ENCODE measurements at places on chromosomes 1 and 21.

DNA sequence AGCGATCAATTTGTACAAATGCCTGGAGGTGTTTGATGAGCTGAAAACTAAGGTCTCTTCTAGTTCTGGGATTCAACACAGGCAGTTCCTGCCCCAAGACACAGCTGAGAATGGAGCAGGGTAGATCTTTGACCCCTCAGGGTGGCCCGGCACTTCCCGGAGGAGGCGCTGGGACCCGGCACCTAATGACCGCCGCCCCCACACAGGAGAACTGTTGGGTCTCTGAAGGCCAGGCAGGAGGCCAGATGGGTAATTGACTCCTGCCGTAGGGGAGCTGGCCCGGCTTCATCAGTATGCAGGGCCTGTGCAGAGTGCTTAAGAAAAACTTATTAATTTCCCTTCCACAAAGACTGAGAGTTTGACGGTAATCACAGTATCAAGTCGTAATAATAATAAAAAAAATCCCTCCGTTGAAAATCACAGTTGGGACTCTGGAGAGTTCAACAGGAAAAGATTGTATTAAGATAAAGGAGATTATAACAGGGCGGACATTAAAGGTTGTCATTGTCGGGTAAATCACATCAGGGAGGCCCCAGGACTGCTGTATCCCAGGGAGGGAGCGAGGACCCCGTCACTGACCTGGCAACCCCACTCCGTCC is 51.7 kb downstream of the UBIAD1 start:
- DNase-seq = no peak

- no peak for DNase-seq
These were observed 3.3 kb upstream of the SNRPE start for GRCh38 chr1:203858055-203858454.

GRCh38 chr1:155001425-155001674 is 1.3 kb upstream of the ZBTB7B start:
- no peak for DNase-seq

DNA sequence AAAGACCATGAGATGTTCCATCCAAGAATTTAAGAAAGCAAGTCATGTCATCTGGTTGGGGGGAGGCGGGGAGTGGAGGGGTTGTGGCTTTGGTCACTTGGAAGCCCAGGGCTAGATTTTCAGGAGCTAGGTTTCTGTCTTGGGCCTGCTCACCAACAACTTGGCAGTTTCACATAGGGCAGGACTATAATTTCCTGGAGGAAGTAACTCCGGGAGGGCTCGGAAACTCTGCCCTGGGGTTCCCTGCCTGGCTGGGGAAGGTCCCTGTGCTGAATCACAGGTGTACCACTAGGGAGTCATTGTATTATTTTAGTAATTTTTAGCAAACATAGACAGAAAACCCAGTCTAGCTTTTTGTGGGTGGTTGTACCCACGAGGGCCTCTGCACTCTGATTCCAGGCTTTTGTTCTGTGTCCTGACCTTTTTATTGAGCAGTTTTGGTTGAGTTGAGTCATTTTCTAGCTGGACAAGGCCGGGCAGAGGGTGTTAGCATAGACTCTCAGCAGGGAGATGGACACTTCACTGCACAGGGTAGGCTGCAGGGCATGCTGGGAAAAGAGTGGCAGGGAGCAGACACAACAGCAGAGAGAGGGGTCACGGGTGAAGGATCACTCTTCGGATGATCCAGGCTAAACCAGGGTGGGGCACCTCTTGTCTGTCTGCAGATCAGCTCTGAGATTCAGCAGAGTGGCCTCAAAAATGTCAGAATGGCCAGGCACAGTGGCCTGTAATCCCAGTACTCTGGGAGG is 144.7 kb downstream of the GRIK3 start:
- DNase-seq = no peak

DNA sequence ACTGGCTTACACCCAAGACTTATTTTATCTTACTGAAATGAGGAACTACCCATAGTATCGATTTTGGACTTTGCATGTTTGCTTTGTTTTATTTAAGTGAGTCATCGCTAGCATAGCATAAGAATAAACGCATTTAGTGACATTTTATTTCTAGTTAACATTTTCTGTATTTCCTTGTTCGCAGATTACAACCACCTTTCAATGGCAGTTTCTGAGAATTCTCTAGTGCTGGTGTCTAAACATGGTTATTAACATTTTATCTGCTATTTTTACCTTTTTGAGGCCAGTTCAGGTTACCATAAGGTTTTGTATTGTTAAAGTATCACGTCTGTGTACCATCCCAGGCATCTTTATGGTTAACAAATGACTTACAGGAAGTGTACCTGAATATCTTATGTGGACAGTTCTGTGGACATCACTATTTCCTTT is 24.5 kb downstream of the EEIG2 start:
- DNase-seq = no peak

GRCh38 chr1:198672124-198672523 is 33.3 kb downstream of the PTPRC start:
- no peak for DNase-seq

GRCh38 chr1:27592232-27592930 is 11.6 kb downstream of the AHDC1 start:
- no peak for DNase-seq

- no peak for DNase-seq
These were observed 8.2 kb downstream of the PNRC2 start for GRCh38 chr1:23967871-23968270.

- no peak for DNase-seq
These were observed 224.4 kb downstream of the DSCAM start for GRCh38 chr21:40622531-40622930.

DNA sequence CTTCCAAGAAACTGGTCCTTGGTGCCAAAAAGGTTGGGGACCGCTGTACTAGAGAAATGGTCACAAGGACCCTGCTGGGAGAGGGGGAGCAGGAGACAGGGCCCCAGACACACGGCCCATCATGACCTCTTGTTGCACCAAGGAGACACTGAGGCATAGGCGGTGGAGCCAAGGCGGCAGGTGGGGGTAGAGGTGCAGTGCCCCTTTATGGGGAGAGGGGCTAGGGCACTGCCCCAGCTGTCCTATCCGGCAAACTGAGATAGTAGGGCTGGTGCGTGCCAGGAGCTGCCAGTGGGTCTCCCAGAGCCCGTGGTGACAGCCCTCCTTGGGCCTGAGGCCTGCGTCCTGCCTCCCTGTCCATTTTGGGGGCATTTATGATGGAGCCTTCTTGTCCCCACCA is 20.3 kb downstream of the TNNT2 start:
- no peak for DNase-seq

- DNase-seq = no peak
These were observed 29.8 kb downstream of the GPA33 start for GRCh38 chr1:167060141-167061072.

- no peak for DNase-seq
These were observed 49.9 kb upstream of the EDN2 start for GRCh38 chr1:41534181-41535076.

DNA sequence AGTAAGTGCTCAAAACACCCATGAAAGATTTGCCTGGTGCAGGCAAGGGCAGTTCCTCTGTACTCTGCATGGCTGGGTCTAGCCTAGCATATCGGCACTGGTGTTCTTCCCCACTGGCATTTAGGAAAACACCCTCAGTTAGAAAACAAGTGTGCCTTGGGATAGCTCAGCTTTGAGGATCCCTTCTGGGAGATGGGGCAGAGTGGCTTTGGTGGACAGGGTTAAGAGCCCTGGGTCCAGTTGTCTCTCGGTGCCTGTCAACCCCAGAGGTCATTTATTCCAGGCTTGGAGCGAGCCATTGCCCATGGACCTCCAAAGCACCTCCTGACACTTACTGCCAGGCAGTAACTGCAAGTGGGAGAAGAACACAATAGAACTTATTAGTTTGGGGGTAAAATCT is 80.8 kb upstream of the DIRAS3 start:
- DNase-seq = no peak

DNA sequence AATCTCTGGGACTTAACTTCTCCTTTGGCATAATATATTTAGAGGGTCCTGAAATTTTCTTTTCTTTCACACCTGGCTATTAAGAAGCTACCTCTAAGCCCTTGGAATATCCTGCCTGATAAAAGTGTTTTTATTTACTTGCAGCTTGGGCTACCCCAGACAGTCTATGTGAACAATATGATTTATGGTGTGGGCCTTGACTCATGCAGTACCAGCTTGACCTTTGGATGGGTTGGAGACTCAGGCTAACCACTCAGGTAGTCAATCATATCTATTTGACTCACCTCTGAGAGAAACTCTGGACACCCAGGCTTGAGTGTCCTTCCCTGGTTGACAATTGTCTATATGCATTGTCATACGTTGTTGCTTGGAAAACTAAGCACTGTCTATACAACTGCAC is 13.4 kb upstream of the PGBD2 start:
- no peak for DNase-seq

DNA sequence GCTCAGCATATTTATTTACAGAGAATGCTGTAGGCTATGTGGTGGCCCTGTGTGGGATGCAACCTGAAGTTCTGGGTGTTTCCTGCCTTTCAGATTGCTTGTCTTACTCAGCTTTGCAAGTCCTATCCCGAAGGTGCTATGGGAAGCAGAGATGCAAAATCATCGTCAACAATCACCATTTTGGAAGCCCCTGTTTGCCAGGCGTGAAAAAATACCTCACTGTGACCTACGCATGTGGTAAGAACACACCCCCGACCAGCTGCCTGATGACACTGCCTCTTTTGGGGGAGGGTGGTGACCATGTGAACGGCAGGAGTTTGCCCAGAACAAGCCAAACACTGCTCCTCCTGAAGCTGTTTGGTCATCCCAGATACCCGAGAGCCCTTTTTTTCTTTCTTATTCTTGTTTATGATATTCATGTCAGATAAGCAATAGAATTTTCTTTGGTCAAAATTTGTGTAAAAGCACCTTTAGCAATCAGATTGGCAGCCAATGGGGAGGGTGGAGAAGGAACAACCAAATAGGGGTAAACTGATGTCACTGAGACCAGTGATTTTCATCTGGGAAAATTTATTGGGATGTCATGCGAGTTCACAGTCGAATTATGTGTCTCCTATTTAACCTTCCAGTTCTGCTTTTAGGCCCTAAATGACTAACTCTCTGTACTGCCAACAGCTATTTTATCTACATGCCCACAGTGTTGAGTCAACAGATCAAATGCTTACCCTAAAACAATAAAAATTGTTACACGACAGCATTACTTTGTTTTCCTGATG is 82.6 kb downstream of the EVA1C start:
- no peak for DNase-seq

- DNase-seq = no peak
These were observed 112.5 kb upstream of the ERG start for GRCh38 chr21:38610623-38611251.

DNA sequence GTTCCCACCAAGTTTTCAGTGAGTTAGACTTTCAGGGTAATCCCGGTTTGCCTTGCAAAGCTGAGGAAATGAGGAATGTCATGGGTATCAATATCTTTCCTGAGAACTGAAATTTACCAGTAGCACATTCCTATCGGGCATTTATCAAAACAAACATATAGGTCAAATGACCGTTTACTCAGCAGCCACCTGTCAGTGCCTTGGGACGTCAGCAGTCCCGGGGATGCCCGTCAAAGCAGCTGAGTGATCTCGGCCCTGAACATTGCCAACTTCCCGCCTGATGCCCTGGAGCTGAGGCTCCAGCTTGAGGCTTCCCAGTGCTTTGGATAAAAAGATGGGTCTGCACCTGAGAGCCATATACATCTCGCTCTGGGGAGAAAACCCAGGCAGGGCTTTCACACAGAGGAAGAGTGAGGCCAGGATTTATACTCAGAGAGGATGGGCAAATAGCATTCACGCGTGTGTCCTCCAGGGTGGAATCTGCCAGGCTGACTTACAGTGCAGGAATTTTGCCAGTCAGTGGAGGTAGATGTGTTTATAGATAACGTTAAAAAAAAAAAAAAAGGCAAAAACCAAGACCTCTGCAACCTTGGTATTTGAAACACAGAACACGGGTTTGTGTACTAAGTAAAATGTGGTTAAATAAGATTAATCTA is 435.7 kb upstream of the VAMP3 start:
- no peak for DNase-seq

DNA sequence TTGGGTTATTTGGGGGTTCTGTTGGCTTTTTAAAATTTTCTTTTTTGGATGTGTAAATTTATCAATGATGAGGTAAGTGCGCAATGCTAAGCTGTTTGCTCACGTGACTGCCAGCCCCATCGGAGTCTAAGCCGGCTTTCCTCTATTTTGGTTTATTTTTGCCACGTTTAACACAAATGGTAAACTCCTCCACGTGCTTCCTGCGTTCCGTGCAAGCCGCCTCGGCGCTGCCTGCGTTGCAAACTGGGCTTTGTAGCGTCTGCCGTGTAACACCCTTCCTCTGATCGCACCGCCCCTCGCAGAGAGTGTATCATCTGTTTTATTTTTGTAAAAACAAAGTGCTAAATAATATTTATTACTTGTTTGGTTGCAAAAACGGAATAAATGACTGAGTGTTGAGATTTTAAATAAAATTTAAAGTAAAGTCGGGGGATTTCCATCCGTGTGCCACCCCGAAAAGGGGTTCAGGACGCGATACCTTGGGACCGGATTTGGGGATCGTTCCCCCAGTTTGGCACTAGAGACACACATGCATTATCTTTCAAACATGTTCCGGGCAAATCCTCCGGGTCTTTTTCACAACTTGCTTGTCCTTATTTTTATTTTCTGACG is 3.1 kb downstream of the OLIG2 start:
- DNase-seq = no peak

DNA sequence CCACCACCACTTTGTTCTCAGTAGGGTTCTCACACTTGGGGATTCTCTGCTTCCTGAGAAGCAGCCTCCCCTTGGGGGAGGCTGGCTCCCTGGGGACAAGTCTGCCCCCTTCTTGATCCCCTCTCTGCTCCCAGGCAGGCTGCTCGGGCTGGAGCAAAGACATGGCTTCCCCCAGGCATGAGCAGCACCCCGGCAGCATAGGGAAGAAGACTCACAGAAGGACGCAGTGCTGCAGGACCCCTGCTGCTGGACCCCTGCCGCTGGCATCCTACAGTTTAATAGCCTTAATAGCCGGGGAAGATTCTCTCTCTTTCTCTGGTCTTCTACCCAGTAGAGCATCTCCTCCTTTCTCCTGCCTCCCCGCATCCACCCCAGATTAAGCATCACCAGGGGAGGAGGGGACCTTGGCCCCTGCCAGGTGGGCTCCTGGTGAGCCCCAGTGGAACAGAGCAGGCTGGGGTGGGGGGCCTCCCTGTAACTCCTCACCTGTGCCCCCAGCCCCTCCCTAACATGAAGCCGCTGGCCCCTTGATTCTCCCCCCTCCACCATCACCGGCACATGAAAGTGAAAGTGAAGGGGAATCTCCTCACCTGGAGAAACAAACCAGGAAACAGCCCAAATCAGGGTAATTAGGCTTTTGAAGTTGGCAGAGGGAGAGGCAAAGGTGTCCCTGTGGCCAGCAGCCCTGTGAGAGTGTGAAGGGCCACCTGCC is 2.5 kb downstream of the WNT3A start:
- DNase-seq = no peak

GRCh38 chr1:74767490-74767889 is 34.5 kb downstream of the TYW3 start:
- DNase-seq = no peak

- no peak for DNase-seq
These were observed 39.5 kb downstream of the RNF115 start for GRCh38 chr1:145784409-145784808.

- no peak for DNase-seq
These were observed 14.0 kb downstream of the GTF2B start for GRCh38 chr1:88877382-88877825.

- DNase-seq = no peak
These were observed 480.0 kb upstream of the PKN2 start for GRCh38 chr1:88204111-88204510.

GRCh38 chr1:158334526-158335212 is 3.3 kb upstream of the CD1B start:
- no peak for DNase-seq
